ENCODE measurements at places on chromosomes 7 and 10.

GRCh38 chr10:56123247-56123646 is 237.8 kb downstream of the ZWINT start:
- DNase-seq = no peak

GRCh38 chr10:132452651-132453469 is 55.9 kb downstream of the PWWP2B start:
- peak; percentile 79 for DNase-seq

- DNase-seq = no peak
Measured at GRCh38 chr10:119817991-119818888, 54.4 kb downstream of the MCMBP start.

GRCh38 chr10:12391206-12391605 is 41.9 kb downstream of the CAMK1D start:
- no peak for DNase-seq

DNA sequence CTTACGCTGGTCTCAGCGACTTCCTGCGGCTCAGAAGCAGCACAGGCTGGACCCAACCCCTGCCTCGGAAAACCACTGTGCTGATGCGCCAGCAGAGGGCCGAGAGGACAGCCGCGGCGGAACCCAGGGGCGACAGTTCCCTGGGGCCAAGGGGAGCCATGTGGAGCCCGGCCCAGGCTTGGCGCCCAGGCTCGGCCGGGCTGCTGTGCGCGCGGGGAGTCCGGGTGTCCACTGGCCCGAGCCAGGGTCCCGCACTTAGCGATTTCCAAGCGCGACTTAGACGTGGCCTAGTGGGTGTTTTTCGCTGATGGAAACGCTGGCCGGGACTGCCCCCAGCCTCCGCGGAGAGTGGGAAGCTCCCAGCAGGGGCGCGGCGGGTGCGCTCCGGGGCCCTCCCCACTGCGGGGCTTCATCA is 18.6 kb upstream of the ZNF32 start:
- DNase-seq = no peak
